ENCODE measurements at places on chromosomes 1 and 21. TPM values are rescaled to one million over a fixed set of nuclear protein-coding genes. Genes with fewer than 3 reads are reported as not detected.

The AGMAT gene
- total RNA-seq: 0.82 TPM

The HORMAD1 gene
- total RNA-seq: 0.82 TPM

The TFAP2E gene
- total RNA-seq: under 0.01 TPM

The GPR25 gene
- total RNA-seq: not detected

The GORAB gene
- 14.3 TPM for total RNA-seq

Data from frontal cortex (tissue), 4 donors.